ENCODE measurements at places on chromosomes 16 and 17.

GRCh38 chr16:4077174-4077649 is 39.0 kb downstream of the ADCY9 start:
- DNase-seq = no peak

GRCh38 chr17:2253768-2254406 is 49.7 kb downstream of the SMG6 start:
- DNase-seq = no peak

DNA sequence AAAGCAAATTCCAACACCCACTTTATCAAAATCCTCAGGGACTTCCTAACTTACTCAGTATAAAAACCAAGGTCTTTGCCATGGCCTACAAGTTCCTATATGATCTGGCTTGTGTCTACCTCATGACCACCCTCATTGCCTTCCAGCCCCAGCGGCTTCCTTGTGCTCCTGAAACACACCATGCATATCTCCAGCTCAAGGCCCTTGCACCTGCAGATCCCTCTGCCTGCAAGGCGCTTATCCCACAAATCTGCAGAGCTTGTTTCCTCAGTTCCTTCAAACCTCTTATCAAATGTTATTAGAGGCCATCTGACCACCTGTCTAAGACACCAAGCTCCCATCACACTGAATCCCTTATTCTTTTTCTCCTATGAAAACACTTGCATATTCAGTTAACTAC is 2.6 kb downstream of the BBS2 start:
- DNase-seq = no peak

- no peak for DNase-seq
These were observed 236.4 kb upstream of the AXIN2 start for GRCh38 chr17:65797809-65798208.

GRCh38 chr17:33637534-33637933 is 344.4 kb upstream of the ASIC2 start:
- DNase-seq = no peak

GRCh38 chr17:2709183-2709661 is 2.3 kb downstream of the CLUH start:
- DNase-seq = no peak

DNA sequence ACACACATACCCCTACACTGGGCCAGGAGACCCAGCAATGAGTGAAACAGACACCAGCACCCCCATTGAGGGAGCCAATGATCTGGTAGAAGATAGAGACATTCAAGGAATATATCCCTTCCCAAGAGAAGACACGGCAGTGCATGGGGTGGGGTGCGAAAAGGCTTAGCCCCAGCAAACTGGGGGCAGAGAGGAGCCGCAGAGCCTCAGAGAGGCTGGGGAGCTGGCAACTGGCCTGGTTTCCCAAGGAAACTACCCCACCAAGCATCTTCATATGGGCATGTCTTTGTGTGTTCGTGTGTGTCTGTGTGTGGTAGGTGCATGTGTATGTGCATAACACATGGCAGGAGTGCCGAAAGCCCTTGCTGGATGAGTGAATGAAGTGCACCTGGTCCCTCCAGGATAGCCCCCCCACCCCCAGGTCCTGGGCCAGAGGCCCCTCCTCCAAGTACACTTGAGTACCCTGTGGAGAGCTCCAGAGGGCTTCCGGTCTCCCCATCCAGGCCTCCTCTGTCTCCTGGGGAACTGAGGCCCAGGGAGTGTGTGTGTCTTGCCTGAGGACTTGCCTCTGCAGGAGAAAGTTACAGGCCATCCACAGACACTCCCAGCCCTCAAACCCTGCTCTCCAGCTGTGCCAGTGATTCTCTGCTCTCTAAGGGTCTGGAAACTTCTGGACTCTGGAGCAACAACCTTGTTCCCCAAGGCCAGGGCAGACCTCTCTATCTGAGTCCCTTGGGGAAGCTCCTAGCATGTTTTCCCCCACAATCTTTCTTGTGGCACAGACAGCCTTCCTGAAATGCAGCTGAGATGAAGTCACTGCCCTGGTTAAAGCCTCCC is 15.9 kb downstream of the TBX2 start:
- DNase-seq = no peak

- no peak for DNase-seq
These were observed 4.6 kb downstream of the GAS2L2 start for GRCh38 chr17:35748341-35748841.

DNA sequence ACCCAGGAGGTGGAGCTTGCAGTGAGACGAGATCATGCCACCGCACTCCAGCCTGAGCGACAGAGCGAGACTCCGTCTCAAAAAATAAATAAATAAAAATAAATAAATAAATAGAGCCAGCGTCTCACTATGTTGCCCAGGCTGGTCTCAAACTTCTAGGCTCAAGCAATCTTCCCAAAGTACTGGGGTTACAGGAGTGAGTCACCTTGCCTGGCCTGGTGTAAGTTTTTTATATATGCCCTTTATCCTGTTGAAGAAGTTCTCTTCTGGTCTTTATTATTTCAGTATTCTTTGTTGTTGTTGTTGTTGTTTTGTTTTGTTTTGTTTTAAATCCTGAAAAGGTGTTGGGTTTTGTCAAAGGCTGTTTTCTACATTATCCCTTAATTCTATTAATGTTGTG is 30.1 kb upstream of the ABCC1 start:
- DNase-seq = no peak

GRCh38 chr17:42104264-42104663 is 6.0 kb upstream of the ZNF385C start:
- DNase-seq = no peak

- no peak for DNase-seq
These were observed 7.2 kb downstream of the WWOX start for GRCh38 chr16:78106686-78107085.

GRCh38 chr16:84905965-84906460 is 86.2 kb downstream of the CRISPLD2 start:
- DNase-seq = no peak

All from central memory CD8-positive, alpha-beta T cell (primary cell).